ENCODE measurements at places on chromosomes 5 and 9. TPM values are rescaled to one million over a fixed set of nuclear protein-coding genes. Genes with fewer than 3 reads are reported as not detected.

- DNase-seq, result peak; percentile 40
Measured at GRCh38 chr9:135587658-135588057, 26.1 kb downstream of the PAEP start.

- DNase-seq, result no peak
Measured at GRCh38 chr5:67192719-67193438, 3.7 kb downstream of the CD180 start.

DNA sequence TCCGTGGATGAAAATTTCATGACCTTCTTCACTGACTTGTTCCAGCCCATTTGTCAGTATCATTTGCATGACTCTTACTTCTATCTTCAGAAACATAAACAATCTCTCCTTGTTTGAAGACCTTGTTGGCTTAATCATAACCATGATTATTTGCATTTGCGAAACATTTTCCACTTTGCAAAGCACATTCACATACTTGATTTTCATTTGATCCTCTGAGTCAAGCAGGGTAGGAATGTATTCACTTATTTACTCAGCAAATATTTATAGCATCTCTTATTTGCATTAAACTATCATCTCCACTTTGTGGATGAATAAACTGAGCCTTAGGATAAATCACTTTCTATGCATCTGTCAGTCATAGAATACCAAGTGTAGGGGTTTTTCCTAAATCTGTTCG lies 343.0 kb upstream of the SGCD start:
- DNase-seq, result no peak

- DNase-seq, result no peak
Measured at GRCh38 chr5:150009671-150010387, 9.3 kb downstream of the HMGXB3 start.

GRCh38 chr9:37390759-37391158 lies 31.7 kb upstream of the GRHPR start:
- no peak for DNase-seq

DNA sequence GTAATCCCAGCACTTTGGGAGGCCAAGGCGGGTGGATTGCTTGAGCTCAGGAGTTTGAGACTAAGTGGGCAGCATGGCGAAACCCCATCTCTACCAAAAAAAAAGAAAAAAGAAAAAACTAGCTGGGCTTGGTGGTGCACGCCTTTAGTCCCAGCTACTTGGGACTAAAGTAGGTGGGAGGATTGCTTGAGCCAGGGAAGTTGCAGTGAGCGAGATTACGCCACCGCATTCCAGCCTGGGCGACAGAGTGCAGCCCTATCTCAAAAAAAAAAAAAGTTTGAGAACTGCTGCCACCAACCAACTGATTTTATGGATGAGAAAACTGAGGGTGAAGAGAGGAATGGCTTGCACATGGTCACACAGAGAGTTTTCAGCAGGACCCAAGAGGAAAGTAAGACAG lies 175.1 kb downstream of the DOCK8 start:
- DNase-seq, result no peak

DNA sequence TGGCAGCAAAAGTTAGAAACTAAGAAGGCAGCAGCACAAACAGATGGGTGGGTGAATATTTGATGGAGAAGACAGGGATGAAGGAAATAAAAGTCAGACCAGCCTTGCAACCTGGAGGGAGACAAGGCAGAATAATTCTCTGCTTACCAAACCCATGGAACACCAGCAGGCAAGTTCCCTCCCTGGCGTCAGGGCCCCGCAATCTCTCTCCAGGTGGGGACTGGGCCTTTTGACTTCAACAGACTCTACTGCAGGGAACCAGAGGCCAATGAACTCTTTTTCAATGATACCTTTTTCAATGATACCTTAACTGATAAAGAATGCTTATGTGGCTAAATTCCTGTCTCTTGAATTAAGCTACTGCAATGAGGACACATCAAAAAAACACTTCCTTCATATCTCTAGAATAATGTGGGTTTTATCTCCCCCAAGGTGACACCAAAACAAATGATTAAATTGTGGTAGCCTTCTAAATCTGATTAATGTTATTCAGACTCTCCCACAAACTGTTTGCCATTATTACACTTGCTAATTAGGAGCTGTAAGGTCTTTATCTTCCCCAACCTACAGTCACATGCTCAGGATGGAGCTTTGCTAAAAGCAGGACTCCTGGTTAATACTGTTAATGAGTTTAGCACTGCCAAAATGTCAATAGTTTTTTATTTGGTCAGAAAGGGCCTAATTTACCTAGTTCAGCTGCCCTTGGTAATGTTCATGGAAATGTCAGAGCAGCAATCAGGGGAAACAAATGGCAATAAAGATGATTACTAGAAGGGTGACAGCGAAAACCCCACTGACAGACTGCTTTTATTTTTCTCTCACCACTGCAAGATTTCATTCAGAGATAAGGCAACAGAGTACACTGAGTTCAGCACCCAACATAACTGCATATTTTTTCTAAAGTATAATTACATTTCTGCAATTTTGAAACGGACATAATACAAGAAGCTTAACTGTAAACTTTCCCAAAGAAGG lies 165.5 kb downstream of the TSSK1B start:
- no peak for DNase-seq

GRCh38 chr5:13252699-13253098 lies 691.8 kb downstream of the DNAH5 start:
- DNase-seq, result no peak

- no peak for DNase-seq
Measured at GRCh38 chr5:82142928-82143577, 135.1 kb downstream of the RPS23 start.

DNA sequence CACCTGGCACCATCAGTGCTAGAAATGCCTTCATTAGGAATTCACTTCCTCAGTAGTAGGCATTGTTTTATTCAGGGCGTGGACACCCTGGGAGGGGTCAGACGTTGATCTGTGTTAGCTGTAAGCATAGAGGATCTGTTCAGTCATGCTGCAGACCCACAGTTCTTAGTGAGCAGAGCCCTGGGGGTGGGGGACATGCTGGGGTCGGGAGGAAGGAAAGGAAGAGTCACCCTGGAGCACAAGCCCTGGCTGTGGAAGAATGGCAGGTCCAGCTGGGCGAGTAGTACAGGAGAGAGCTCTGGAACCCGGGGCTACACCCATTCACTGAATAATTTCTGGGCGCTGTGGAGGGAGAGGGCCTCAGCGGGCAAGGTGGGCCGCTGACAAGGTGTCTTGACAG lies 172.5 kb downstream of the FSTL4 start:
- no peak for DNase-seq

DNA sequence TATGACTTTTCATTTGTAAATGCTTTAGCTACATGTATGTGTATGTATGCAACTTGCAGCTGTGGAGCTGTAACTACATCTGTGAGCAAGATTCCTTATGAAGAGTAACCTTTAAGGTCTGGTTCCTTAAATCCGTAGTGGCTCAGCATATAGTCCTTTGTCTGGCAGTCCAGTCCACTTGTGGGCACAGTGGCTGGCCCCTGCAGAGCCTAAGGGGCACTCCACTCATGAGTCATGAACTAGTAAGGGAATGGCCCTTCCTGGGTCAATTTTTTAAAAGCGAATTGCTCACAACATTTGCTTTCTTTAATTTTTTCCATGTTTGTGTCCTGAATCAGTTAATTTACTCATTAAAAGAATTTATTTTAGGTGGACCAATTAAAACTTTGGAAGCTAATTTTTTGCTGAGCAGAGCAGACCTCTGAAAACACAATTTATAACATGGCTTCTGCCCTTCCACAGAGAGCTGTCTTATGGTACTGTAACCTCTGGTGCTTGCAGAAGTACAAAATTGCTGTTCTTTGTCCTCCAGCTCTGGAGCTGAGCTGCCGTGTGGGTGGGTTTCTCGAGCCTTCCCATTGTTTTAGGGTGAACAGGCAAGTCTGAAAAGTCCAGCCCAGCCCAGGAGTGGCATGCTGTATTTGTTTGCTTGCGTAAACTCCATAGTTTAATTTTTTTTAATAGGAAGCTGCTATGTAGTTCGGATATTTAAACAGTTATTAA lies 110.1 kb downstream of the MVB12B start:
- peak; percentile 40 for DNase-seq

DNA sequence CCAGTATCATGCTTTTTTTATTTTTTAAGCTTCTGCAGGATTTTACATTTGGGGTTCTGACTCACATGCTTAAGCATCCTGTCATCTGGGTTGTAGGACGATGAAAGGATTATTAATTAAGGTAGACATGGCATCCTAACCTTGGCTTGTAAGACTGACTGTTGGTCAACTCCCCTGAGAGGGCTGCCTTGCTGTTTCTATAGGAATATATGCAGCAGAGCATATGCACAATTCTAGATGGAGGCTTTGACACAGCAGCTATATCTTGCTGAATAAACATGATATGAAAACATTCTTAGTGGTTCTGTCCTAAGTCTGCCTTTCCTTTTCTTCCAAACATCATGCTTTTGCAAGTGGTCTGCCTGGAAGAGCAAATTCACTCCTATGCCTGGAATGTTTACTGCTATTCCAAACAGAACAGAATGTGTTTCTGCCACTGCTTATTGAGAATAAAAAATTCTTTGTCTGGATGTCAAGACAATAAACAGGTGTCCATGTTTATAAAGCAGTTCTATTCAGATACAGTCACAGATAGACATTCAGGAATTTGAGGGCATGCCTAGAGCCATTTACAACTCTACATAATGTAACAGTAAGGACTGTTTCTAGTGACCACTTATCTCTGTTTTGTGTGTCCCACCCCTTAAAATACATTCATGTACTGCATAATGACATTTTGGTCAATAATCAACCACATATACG lies 166.2 kb upstream of the PPP2R2B start:
- no peak for DNase-seq

GRCh38 chr9:113480612-113481011 lies 17.1 kb downstream of the RGS3 start:
- DNase-seq, result no peak

DNA sequence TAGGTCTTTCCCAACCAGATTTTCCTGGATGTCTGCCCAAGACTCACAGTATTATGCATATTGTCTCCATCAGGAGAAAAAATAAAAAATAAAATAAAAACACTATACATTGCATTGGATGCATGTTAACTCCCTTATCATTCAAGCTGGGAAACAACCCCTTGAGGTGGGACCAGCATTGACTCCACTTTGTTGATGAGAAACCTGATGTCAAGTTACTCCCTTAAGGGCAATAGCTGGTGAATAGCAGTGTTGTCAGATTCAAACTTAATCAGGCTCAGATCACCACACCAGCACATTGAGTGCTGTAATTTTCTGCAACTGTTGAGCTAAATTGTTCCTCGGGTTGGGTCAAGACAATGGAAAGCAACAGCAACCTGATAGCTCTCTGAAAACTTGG lies 264.0 kb upstream of the TRIM32 start:
- DNase-seq, result no peak

DNA sequence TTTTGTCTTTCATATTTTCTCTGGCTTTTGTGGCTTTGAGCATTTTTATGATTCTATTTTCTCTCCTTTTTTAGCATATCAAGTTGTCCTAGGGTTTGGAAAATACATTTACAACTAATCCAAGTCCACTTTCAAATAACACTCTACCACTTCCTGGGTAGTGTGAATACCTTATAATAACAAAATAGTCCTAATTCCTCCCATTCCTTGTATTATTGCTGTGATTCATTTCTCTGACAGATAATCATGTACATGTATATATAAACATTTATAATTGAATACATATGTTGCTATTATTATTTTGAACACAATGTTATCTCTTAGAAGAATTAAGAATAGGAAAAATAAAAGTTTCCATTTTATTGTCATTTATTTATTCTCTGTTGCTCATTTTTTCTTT lies 14.9 kb upstream of the ADAM19 start:
- no peak for DNase-seq

- no peak for DNase-seq
Measured at GRCh38 chr9:121059998-121060636, 10.0 kb upstream of the C5 start.

GRCh38 chr5:166856791-166857190 lies 1434.7 kb upstream of the WWC1 start:
- DNase-seq, result no peak

DNA sequence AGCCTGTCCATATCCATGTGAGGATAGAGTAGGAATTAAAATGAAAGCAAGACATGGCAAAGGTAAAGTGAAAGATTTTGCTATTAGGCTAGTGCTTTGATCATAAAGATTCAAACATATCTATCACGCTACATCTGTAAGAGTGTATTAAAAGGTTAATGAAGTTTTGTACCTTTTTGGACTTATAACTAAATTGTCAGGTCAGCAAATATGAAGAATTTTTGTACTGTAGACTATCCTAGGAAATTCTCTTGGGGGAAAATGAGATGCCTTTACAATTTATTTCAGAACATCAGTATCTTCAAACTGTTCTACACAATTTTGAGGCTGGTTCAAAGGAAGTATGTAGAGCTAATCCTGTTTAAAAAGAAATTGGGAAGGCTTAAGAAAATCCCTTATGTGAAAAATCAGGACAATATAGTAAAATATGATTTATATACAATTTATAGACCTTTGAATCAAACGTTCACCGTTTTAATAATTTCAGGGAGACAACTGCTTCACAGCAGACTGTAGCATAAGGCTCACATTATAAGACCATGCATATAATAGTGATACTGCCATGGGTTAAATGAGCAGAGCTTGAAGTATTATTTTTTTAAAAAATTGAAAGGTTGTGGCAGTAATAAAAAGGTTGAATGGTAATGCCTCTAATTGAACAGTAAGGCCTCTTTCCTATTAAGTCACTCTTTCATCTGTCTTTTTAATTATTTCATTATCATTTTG lies 639.5 kb upstream of the ARRDC3 start:
- DNase-seq, result no peak

DNA sequence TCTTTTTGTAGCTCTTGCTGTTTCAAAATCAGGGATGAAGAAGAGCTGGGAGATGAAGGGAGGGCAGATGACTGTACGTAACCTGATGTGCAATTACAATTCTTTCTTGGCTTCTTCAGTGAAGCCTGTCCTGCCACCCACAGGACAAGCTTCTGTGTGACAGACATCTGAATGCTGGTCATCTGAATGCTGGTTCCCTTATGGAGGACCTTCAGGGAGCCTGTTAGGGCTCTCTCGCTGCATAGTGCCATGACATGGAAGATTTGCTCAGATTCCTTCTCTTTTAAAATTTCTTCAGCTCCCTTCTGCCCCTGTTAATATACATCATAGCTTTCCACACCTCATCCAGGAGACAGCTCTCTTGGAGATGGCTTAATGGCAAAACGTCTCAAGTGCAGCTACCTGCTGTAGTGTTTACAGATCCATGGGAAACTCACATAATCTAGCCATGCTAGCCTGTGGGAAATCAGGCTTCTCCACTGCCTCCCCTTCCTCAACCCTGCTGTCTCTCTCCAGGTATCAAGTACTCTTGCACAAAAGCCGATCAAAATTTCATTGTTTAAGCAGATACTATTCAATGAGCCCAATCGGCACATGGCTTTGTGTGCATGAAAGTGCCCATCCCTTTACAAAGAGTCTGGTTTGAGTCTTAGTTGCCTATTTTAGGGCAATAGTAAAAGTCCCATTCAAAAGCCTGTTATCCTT lies 134.6 kb downstream of the RAB3C start:
- DNase-seq, result no peak

Gene STK10
- 15.2 TPM for total RNA-seq

Gene SPATA24
- total RNA-seq, result 4.9 TPM

Gene CDX1
- 5.0 TPM for total RNA-seq

Gene FOXD4L6
- 0.14 TPM for total RNA-seq

Gene GRM6
- total RNA-seq, result not detected

Gene TRAF2
- 19.4 TPM for total RNA-seq

Gene MZB1
- 0.22 TPM for total RNA-seq

Gene BARHL1
- 0.14 TPM for total RNA-seq

Measured in type B pancreatic cell (in vitro differentiated cells).